ENCODE measurements at places on chromosomes 2 and 18.

GRCh38 chr2:42996528-42996927 is 204.1 kb upstream of the HAAO start:
- no peak for DNase-seq

GRCh38 chr18:37836071-37836970 is 270.7 kb upstream of the CELF4 start:
- no peak for DNase-seq

- DNase-seq = no peak
Observed at GRCh38 chr2:183034806-183035205, 3.5 kb downstream of the NCKAP1 start.

- DNase-seq = no peak
Observed at GRCh38 chr2:204901591-204901990, 356.3 kb downstream of the PARD3B start.

Data from stimulated activated CD8-positive, alpha-beta memory T cell treated with anti-CD3 and anti-CD28 coated beads, Interleukin-15, amount 100 ng/mL, for 4 hours (primary cell).